IMR-90 (cell line): ENCODE measurements at places on chromosomes 16 and 17.

DNA sequence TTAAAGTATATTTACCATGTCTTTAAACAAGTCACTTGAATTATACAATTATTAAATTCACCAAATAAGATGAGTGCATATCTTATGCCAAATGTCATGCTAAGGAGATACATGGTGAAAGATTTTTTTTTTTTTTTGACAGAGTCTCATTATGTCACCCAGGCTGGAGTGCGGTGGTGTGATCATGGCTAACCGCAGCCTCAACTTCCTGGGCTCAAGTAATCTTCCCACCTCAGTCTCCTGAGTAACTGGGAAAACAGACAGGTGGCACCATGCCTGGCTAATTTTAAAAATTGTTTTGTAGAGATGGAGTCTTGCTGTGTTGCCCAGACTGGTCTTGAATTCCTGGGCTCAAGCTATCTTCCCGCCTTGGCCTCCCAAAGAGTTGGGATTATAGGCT lies 149.0 kb upstream of the GOT2 start:
- DNase-seq, result no peak

DNA sequence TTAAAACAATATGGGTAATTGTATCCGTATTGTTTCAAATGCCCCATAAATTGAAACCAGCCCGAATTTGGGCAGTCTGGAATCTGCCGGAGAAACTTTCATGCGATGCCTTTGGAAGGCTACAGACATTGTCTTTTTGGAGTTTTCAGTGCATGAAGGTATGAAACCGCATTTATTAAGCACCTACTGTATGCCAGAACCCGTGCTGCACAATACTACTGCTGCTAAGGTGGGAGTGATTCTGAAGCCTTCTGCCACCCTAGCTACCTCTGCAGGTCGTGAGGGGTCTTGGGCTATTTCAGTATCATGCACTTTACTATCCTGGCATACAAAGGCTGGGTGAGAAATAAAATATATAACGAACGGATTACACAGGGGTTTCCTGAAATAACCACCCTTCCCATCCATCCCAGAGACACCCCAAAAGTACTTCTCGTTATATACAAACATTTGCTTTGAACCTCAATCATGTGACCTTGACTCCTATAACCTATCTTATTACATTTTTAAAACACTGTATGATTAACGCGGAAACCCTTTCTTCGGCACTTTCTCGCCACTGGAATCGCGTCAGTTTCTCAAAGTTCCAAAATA lies 1.0 kb upstream of the MSI2 start:
- DNase-seq, result no peak

DNA sequence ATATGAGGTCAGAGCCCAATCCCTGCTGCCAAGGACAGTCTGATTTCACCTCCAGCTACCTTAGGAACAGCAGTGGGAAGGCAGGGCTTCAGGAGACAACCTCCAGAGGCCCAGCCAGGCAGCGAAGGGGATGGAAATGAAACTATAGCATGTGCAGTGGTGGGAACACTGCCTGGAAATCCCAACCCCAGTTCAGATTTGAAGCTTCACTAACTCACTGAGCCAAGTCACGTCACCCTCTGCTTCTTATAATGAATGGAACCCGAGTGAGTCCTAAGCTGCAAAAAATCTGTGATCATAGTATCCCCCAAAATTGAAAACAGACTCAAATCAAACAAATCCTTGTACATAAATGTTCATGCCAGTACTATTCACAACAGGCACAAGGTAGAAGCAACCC lies 36.0 kb upstream of the SLC39A11 start:
- DNase-seq, result no peak

DNA sequence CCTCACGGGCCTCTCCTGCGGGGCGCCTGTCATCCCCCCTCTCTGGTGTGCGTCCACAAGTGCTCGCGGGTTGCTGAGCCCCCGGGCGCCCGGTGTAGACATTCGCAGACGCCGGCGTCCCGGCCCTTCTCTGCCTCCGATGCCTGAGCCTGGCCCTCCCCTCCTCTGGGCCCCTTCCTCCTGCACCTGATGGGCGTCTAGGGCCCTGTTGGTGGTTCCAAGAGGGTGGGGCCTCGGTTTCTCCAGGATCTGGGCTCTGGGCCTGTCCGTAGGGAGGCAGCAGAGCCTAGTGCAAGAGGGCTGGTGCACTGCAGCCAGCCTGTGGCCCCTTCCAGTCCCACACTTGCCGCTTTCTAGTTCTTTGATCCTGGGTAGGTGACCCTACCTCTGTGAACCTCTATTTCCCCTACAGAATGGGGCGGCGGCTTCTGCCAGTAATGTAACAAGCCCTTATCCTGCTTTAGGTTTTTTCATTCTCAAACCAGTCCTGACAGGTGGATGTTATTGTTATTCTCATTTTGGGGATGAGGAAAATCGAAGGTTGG lies 623 bp downstream of the E4F1 start:
- peak; percentile 42 for DNase-seq

DNA sequence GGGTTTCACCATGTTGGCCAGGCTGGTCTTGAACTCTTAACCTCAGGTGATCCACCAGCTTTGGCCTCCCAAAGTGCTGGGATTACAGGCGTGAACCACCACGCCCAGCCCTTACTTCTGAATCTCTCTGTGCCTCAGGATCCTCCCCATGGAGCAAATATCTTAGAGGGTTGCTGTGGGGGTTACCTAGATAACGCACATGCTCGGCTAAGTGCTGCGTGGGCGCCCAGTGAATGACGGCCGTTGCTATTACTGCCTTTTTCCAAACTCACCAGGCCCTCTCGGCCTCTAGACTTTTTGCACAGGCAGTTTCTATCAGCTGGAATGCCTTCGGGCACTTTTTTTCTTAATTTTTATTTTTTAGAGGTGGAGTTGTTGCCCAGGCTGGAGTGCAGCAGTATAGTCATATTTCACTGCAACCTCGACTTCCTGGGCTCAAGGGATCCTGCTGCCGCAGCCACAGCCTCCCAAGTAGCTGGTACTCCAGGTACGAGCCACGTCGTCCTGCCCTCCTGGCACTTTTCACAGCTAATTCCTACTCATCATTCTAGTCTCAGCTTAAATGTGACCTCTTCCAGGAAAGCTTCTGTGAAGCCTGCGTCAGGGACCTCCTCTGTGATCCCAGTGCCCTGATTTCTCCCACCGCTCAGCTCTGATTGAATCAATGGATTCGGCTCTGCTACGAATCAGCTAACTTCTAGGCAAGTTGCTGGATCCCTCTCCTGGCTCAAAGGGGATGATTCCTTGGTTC lies 8.6 kb downstream of the CCDC102A start:
- DNase-seq, result no peak

DNA sequence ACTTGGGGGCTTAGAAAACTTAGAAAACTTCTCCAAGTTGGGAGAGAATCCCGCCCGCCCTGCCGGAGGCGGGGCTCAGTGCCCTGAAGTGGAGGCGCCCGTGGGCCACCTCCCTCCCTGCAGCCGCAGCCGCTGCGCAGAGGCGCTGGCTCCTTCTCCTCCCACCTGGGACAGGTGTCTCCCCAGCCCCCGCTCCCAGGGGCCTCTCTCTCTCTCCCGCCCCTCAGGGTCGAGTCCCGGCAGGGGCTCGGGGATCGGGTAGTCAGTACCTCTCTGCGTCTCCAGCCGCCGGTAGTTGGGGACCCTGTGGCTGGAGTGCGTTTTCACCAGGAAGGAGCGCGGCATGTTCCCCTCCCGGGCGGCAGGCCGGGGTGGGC lies 257 bp downstream of the SNAI3 start:
- DNase-seq, result no peak

GRCh38 chr16:50388496-50388895 lies 19.7 kb upstream of the BRD7 start:
- DNase-seq, result no peak

DNA sequence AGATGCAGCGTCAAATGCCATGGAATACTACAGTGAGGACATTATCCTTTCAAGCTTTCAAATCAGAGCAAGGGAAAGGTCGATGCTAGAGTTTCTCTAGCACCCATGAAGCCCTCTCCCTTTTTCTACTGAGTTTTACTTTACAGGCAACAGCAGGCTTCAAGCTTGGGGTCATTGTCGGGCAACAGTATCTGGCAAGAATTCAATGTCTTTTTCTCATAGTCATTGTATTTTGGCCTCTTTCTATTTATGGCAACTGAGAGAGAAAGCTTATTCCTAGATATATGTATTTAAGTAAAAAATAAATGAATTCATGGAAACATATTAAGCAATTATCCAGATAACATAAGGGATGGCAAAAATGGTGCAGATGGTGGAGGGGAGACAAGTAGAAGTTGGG lies 364 bp upstream of the CETP start:
- DNase-seq, result peak; percentile 25

DNA sequence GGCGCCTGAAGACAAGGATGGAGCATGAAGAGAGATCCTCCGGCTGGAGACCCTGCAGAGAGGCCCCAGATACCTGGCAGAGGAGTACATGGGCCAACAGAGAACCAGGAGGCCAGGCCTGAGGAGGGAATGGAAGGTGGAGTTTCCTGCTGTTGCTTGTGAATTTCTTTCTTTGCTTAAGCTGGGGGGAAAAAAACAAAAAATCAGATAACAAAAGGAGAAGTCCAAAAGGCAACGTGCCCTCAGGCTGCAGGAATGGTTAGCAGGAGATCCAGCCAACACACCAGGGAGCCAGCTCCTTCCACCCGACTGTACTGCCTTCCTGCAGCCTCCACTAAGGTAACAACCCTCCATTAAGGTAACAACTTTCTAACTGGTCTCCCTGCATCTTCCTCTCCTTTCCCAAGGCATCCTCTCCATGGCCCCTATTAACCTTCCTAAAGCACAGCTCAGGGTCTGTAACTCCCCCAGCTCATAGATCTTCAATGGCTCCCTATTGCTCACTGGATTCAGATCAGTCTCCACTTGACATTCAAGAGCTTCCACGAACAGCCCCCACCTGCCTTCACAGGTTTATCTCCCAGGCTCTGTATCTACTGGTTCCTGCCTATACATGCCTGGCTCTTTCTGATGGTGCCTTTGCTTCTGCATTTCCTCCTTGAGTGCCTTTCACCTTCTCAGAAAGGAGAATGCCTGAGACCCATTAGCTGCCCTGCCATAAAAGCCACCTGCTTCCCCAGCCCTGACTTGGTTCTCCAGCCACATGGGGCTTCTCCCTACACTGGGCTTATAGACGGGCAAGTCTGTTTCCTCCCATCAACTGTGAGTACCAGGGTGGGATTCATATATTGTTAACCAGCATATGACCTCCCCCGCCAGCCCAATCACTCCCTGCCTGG lies 725 bp upstream of the ARL5C start:
- DNase-seq, result no peak

GRCh38 chr16:66620429-66620795 lies 15.9 kb downstream of the CMTM3 start:
- no peak for DNase-seq

- peak; percentile 98 for DNase-seq
These were observed 8.0 kb downstream of the RNF157 start for GRCh38 chr17:76232342-76232741.
